ENCODE measurements at places on chromosomes 12 and 14. TPM values are rescaled to one million over a fixed set of nuclear protein-coding genes. Genes with fewer than 3 reads are reported as not detected.

The IL26 gene
- 0.56 TPM for total RNA-seq

The C12orf60 gene
- 2.9 TPM for total RNA-seq

The CALM1 gene
- 518 TPM for total RNA-seq

The ACOT6 gene
- total RNA-seq = not detected

The RILPL1 gene
- total RNA-seq = 5.3 TPM

The CPSF2 gene
- total RNA-seq = 117 TPM

The TNS2 gene
- total RNA-seq = 0.77 TPM

The MGAT4C gene
- not detected for total RNA-seq

The GZMH gene
- 45.0 TPM for total RNA-seq

The MIP gene
- total RNA-seq = not detected

The C14orf180 gene
- total RNA-seq = not detected

The P2RX2 gene
- total RNA-seq = not detected

The TAS2R30 gene
- total RNA-seq = 0.87 TPM

The TAS2R13 gene
- total RNA-seq = 0.27 TPM
